ENCODE measurements at places on chromosomes 5 and 9.

GRCh38 chr5:40505031-40505430 lies 174.7 kb upstream of the PTGER4 start:
- DNase-seq, result no peak

GRCh38 chr9:36872641-36873040 lies 161.4 kb downstream of the PAX5 start:
- DNase-seq, result no peak

GRCh38 chr5:1462358-1462757 lies 17.1 kb upstream of the SLC6A3 start:
- DNase-seq, result no peak

DNA sequence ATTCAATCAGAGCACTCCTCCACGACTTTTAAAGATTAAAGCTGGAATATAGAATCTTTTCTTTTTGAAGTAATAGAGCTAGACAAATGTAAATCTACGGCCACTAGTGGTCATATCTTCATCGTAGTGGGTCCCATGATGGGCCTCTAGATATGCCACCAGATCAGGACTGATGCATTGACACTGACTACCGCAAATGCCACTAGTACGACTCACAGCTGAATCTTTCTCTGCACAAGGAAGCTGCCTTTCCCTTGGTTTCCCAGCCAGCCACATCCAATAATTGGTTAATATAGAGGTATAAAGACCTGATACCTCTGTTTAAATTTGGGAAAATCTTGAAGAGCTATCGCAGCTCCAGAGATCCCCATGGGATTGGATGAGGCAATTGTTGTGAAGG lies 37.8 kb upstream of the ADRB2 start:
- no peak for DNase-seq

DNA sequence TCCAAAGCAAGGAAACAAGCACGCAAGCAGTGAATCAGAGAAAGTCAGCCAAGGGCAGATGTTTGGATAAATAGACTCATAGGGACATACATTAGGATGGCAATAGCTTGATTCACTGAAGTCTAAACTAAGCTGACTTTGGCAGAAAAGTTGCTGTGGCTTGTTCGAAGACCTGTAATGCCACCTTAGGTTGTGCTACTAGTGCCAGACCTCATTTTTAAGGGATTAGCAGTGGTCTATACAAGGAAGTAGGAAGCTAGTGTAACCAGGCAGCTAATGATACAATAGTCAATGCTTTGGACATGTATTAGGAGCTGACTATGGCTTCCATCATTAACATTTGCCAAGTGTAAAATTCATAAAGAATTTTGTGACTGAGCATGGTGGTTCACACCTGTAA lies 63.1 kb downstream of the FCHO2 start:
- no peak for DNase-seq

GRCh38 chr5:4855036-4855435 lies 285.1 kb upstream of the ADAMTS16 start:
- DNase-seq, result no peak

DNA sequence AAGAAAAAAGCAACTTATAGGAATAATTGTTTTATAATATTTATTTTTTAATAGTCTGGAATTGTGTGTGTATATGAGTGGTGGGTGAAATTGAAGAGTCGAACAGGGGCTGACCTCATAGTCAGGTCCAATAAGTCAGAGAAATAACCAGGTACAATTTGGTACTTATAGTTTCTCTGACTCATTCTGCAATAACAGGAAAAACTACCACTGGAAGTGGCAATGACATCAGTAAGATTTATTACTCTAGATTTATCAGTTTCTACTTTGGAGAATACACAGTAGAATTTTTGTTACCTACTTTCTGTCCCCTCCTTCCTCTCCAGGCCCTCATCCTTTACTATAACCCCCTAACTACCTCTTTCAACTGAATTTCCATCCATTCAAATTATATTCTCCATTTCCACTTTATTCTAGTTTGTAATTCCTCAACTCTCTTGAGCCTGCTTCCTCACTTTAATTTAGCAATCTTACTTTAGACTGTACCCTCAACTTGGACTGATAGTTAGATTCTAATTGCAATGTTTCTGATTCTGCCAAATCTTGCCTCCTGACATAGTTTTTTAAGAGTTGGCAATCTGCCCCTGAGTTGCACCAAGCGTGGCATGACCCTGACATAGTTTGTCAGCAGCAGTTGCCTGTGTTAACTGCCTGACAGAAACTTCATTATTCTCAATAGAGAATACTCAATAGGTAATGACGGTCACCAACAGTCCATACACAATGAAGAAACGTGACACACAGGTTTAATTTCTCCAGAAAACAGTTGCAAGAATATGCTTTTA lies 475.3 kb upstream of the RIOK2 start:
- no peak for DNase-seq

GRCh38 chr9:3497857-3498256 lies 27.9 kb downstream of the RFX3 start:
- no peak for DNase-seq

GRCh38 chr5:129496421-129496820 lies 36.3 kb downstream of the ADAMTS19 start:
- DNase-seq, result no peak

GRCh38 chr5:173140769-173141168 lies 3.6 kb upstream of the BNIP1 start:
- DNase-seq, result no peak

- no peak for DNase-seq
Observed at GRCh38 chr5:73433272-73433981, 15.2 kb downstream of the FOXD1 start.

Data from inflammatory macrophage treated with lipopolysaccharide for 4 hours (primary cell).